GM23338 (cell line): ENCODE measurements at places on chromosomes 1 and 21. TPM values are rescaled to one million over a fixed set of nuclear protein-coding genes. Genes with fewer than 3 reads are reported as not detected.

GRCh38 chr1:225754940-225755641, 22.5 kb upstream of the SRP9 start:
- H3K27me3 ChIP-seq = no peaks in the 10 kb centered on the region
- DNase-seq = no peak
- H3K4me3 ChIP-seq = no peak overlapping the region
- H3K36me3 ChIP-seq = no peaks in the 10 kb centered on the region
- H3K4me1 ChIP-seq = no peaks in the 10 kb centered on the region
- no peak overlapping the region for H3K27ac ChIP-seq

DNA sequence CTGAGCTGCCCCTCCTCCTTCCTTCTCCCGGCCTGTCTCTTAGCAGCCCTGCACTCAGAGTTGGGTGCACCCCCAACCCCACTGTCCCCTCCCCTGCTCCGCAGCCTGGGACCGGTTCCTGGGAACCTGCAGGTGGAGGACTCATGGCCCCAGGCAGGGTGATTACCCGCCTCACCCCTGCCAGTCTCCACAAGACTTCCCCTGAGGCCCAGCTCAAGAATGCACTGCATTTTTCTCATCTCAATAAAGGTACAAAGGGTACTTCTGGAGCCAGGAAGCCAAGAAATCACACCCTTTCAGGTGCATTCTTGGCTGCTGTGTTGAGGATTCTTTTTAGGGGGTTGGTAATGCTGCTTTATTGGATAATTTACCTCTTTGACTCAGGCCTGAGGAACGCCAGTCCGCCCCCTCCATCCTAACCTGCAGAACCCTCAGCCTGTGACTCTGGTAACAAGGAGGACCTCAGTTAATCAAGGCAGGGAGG, 126.3 kb upstream of the TMPRSS2 start:
- no peak overlapping the region for H3K27ac ChIP-seq
- no peaks in the 10 kb centered on the region for H3K4me1 ChIP-seq
- no peak overlapping the region for H3K4me3 ChIP-seq
- DNase-seq = peak; percentile 26

DNA sequence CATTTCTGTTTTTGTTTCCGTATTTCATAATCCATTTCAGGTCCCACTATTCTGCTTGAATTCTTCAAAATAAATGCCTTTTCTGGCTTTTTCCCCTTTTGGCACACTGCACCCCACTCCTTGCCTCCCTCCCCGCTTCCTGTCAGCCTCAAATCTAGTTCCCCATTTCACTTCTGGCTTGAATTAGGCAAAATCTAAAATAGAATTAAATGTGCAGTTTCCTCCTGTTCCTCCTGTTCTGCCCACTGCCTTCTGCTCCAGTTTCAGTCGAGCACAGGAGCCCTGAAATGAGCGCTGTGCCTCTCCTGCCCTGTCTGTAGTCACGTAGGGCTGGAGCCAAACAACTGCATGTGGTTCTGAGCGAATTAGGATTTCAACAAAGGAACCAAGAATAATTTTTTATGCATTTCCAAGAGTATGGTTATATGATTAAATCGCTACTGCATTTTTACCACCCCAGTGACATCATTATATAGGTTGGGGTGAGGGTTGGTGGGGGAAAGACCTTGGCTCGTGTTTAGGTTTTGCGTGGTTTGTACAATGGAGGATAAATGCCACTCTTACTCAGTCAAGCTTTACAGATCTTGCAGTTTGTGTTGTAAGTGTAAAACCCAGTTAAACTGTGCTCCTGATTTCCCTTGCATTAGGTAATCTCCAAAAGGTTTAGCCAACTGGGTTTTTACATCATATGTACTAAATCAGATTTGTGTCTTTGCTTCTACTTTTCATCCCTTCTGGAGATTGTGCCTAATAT, 114.9 kb downstream of the VPS13D start:
- no peak overlapping the region for H3K27ac ChIP-seq
- 0 out of 2 replicates have a peak, but pooled peaks cover 6% of the 10 kb centered on the region for H3K4me1 ChIP-seq
- peaks cover 8% of the 10 kb centered on the region; the same call in 1 of the 2 replicates for H3K36me3 ChIP-seq
- H3K27me3 ChIP-seq = no peaks in the 10 kb centered on the region
- DNase-seq = no peak

DNA sequence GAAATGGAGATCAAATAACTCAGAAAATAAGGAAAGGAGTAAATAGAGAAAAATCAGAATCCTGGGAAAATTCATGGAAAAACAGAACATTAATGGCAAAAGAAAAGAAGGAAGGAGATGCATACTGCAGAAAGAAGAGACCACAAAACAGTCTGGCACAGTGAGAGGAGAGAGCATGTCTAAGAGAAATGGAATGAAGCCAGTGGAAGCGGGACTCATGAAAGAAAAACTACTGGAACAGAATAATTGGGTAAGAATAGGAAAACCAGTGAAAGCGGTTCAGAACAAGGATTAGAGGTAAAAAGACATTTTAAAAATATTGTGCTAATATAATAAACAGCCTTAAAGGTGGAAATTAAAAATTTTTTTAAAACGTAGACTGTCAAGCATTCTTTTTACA, 93.6 kb upstream of the GREM2 start:
- H3K27me3 ChIP-seq = no peaks in the 10 kb centered on the region
- DNase-seq = no peak
- no peak overlapping the region for H3K27ac ChIP-seq
- H3K36me3 ChIP-seq = no peaks in the 10 kb centered on the region
- H3K4me3 ChIP-seq = no peak overlapping the region

- no peak for DNase-seq
- no peaks in the 10 kb centered on the region; the same call in 1 of the 2 replicates for H3K4me1 ChIP-seq
- no peaks in the 10 kb centered on the region for H3K27me3 ChIP-seq
- H3K36me3 ChIP-seq = peaks cover 3% of the 10 kb centered on the region
These were observed 14.9 kb upstream of the PPP1R15B start for GRCh38 chr1:204426474-204426873.

GRCh38 chr1:246946366-246946765, 14.6 kb upstream of the AHCTF1 start:
- no peaks in the 10 kb centered on the region for H3K27me3 ChIP-seq
- peaks cover 20% of the 10 kb centered on the region for H3K4me1 ChIP-seq
- DNase-seq = no peak
- H3K4me3 ChIP-seq = no peak overlapping the region
- H3K27ac ChIP-seq = peak overlapping the region; percentile 76; the same call in 1 of the 2 replicates

GRCh38 chr1:177591155-177591554, 378.7 kb downstream of the SEC16B start:
- H3K36me3 ChIP-seq = no peaks in the 10 kb centered on the region
- H3K27ac ChIP-seq = no peak overlapping the region
- no peak for DNase-seq
- H3K27me3 ChIP-seq = no peaks in the 10 kb centered on the region

- H3K27ac ChIP-seq = no peak overlapping the region
- peak; percentile 64 for DNase-seq
- no peaks in the 10 kb centered on the region for H3K36me3 ChIP-seq
- H3K4me1 ChIP-seq = peaks cover 14% of the 10 kb centered on the region
These were observed 1.4 kb downstream of the JUN start for GRCh38 chr1:58782178-58783089.

DNA sequence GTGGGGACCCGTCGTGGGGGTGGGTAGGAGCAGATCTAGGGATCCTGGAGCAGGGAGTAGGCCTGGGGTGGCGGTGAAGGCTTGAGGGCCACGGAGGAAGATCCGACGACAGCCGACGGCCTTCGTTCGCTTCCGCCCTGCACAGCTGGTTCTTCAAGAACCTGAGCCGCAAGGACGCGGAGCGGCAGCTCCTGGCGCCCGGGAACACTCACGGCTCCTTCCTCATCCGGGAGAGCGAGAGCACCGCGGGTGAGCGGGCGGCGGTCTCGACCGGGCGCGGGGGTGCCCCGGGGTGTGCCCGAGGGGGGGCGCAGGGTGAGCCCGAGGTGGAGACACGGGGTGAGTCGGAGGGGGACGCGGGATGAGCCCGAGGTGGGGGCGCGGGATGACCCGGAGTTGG, 16.5 kb upstream of the HDAC1 start:
- 0 out of 2 replicates have a peak, but pooled peaks cover 5% of the 10 kb centered on the region for H3K27me3 ChIP-seq
- H3K36me3 ChIP-seq = peaks cover 6% of the 10 kb centered on the region; the same call in 1 of the 2 replicates
- peak; percentile 80 for DNase-seq
- H3K4me1 ChIP-seq = peaks cover 26% of the 10 kb centered on the region
- peak overlapping the region; percentile 65 for H3K4me3 ChIP-seq

- H3K27ac ChIP-seq = no peak overlapping the region
- H3K36me3 ChIP-seq = no peaks in the 10 kb centered on the region
- peaks cover 43% of the 10 kb centered on the region for H3K4me1 ChIP-seq
- no peaks in the 10 kb centered on the region for H3K27me3 ChIP-seq
- DNase-seq = no peak
- no peak overlapping the region for H3K4me3 ChIP-seq
These were observed 22.7 kb downstream of the SKI start for GRCh38 chr1:2250721-2251281.

GRCh38 chr1:245301162-245301580, 146.4 kb downstream of the KIF26B start:
- no peak for DNase-seq
- H3K36me3 ChIP-seq = no peaks in the 10 kb centered on the region
- no peak overlapping the region for H3K4me3 ChIP-seq
- no peaks in the 10 kb centered on the region for H3K27me3 ChIP-seq
- no peak overlapping the region for H3K27ac ChIP-seq

DNA sequence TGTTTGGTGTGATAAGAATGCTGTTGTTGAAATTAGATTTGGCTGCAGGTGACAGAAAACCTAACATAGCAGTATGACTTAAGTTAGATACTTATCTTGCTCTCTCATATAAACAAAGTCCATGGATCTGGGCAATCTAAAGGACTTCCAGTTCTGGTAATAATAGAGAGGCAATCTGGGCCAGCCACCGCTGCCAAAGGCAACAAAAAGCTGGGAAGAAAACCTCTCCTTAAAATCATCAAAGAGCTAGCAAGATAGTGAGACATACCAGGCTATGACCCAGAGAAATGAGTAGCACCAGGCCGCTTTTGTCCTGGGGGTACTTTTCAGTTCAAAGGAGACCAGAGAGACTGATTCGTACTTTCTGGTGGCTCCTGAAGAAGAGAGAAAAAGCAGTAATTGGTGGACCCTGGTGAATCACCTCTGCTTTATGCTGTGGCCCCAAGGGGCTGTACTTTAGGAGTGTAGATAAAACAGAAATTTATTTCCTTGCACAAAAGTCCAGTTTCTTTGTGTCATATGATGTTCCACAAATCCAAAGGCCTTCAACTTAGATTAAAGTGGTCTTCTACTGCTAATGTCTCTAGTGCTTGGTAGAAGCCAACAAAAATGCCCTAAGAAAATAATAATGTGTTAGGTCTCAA, 125.4 kb downstream of the TBX19 start:
- no peak overlapping the region for H3K4me3 ChIP-seq
- H3K4me1 ChIP-seq = peaks cover 5% of the 10 kb centered on the region
- H3K27me3 ChIP-seq = no peaks in the 10 kb centered on the region
- no peak for DNase-seq

DNA sequence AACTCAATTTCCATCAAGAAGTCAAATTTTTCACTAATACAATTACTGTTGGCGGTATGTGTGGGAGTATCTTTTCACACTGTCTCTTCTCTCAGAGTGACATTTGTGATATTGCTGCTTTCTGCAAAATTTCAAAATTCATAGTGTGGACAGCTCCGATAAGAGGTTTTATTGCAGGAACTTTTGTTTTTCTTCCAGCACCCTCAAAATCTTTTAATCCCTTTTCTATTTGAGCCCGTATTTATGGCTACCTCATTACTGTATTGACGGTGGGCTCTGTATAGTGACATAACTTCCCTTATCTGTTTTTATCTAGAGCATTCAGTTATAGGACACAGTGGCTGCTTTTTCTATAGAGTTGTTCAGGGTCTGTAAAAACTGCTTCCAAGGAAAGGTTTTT, 794.4 kb upstream of the TMPRSS15 start:
- no peaks in the 10 kb centered on the region for H3K4me1 ChIP-seq
- no peaks in the 10 kb centered on the region for H3K27me3 ChIP-seq
- H3K36me3 ChIP-seq = no peaks in the 10 kb centered on the region
- no peak overlapping the region for H3K27ac ChIP-seq
- H3K4me3 ChIP-seq = no peak overlapping the region

DNA sequence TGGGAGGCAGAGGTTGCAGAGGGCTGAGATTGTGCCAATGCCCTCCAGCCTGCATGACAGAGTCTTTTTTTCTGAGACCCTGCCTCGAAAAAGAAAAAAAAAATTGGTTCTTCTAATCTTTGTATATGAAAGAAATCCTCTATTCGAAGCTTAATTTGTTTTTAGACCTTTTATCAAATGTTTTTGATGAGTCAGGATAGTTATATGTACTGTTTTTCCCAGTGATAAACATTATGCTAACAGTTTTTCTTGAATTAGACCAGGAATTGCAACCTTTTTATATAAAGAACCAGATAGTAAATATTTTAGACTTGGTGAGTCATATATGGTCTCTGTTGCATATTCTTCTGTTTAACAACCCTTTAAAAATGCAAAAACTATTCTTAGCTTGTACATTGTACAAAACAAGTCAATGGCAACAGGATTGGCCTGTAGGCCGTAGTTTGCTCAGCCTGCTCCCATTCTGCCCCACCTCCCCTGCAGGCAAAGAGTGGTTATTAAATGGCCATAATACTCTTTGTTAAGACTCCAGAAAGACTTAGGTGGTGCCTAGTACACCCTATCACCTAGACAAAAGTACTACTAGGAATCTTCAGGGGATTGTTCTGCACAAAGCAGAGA, 45.2 kb downstream of the LYST start:
- no peaks in the 10 kb centered on the region for H3K27me3 ChIP-seq
- DNase-seq = no peak
- no peak overlapping the region for H3K27ac ChIP-seq

GRCh38 chr1:209102120-209102519, 481.4 kb upstream of the CAMK1G start:
- H3K27me3 ChIP-seq = no peaks in the 10 kb centered on the region
- no peak overlapping the region for H3K4me3 ChIP-seq
- H3K4me1 ChIP-seq = peaks cover 17% of the 10 kb centered on the region
- no peak for DNase-seq

GRCh38 chr1:81708250-81708649, 92.5 kb upstream of the ADGRL2 start:
- no peaks in the 10 kb centered on the region for H3K36me3 ChIP-seq
- peaks cover 14% of the 10 kb centered on the region for H3K4me1 ChIP-seq
- no peak overlapping the region for H3K4me3 ChIP-seq
- H3K27ac ChIP-seq = no peak overlapping the region
- no peak for DNase-seq

DNA sequence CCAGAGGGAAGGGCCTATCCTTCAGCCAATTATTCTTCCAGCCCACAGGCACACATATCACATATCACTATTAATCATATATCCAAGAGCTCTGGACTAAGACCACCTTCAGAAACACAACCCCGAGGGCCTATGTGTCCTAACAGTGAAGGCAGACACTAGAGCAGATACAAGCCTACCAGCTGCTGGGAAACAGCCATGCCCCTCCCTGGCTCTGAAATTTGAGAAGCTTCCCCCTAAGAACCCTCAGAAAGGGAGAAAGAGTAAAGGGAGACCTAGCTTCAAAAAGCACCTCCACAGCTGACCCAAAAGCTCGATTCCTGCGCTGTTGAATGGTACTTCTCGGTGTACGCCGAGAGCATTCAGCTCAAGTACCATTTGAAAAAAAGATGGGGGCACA, 17.4 kb downstream of the CNN3 start:
- H3K4me1 ChIP-seq = peaks cover 66% of the 10 kb centered on the region
- peak overlapping the region; percentile 8; the same call in 1 of the 2 replicates for H3K4me3 ChIP-seq
- no peak overlapping the region for H3K27ac ChIP-seq
- no peaks in the 10 kb centered on the region for H3K27me3 ChIP-seq

Gene FAM131C
- total RNA-seq = 0.74 and 1.3 TPM in 2 replicates

Gene PRDM16
- total RNA-seq = 0.14 and 0.66 TPM in 2 replicates

Gene UTS2
- not detected in 2 replicates for total RNA-seq

Gene KIF21B
- 26.6 and 34.3 TPM in 2 replicates for total RNA-seq

Gene NHLH1
- total RNA-seq = 0.50 and 0.69 TPM in 2 replicates

Gene ADORA3
- total RNA-seq = not detected in 2 replicates

Gene GPA33
- 0.28 TPM in 1 of 2 replicates, not detected in the other for total RNA-seq

Gene DCDC2B
- total RNA-seq = not detected in 2 replicates

Gene NLRP3
- 0.42 TPM in 1 of 2 replicates, not detected in the other for total RNA-seq

Gene DCST1
- not detected in 2 replicates for total RNA-seq

Gene CA6
- not detected in 2 replicates for total RNA-seq

Gene LHX4
- total RNA-seq = 2.5 and 2.9 TPM in 2 replicates

Gene SEC16B
- total RNA-seq = 0.70 and 1.2 TPM in 2 replicates

Gene CYP4B1
- 0.16 TPM in 1 of 2 replicates, not detected in the other for total RNA-seq

Gene LAX1
- not detected in 2 replicates for total RNA-seq
